ENCODE measurements at places on chromosomes 7 and 10. TPM values are rescaled to one million over a fixed set of nuclear protein-coding genes. Genes with fewer than 3 reads are reported as not detected.

DNA sequence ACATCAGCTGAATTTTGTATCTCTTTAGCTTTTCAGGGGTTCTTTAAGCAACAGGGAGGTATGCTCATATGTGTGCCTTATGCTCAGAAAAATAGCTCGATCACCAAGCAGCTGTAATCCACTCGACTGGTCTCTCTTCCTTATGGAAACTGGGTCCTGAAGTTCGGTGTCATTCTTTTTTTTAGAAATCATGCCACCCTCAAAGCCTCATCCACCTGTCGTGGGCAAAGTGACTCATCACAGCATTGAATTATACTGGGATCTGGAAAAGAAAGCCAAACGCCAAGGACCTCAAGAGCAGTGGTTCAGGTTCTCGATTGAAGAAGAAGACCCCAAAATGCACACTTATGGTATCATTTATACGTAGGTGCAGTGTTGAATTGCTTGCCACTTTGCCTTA is 83.6 kb downstream of the FANK1 start:
- H3K4me3 ChIP-seq = no peak overlapping the region
- no peaks in the 10 kb centered on the region for H3K36me3 ChIP-seq
- H3K27me3 ChIP-seq = no peaks in the 10 kb centered on the region
- DNase-seq = no peak

DNA sequence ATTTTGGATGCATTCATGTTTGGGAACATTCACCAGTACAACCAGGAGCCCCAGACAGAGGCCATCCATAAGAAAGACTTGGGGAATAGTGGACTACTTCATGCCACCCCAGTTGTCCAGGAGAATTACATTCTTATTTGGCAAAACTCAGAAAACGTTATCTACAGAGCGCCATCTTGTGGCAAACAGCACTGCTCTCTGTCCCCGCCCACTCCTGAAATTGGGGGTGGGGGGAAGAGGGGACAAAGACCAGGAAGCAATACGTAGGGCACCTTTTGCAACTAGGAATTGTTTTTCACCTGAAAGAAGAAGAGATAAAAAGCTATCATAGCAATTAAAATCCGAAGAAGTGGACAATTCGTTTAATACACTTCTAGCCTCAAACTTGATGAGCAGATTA is 134.6 kb upstream of the MGMT start:
- no peak overlapping the region for H3K27ac ChIP-seq
- no peaks in the 10 kb centered on the region for H3K27me3 ChIP-seq
- DNase-seq = no peak
- no peak overlapping the region for H3K4me3 ChIP-seq

GRCh38 chr10:63281967-63282366 is 148.8 kb downstream of the NRBF2 start:
- no peak for DNase-seq
- peaks cover 7% of the 10 kb centered on the region for H3K4me1 ChIP-seq
- H3K27me3 ChIP-seq = no peaks in the 10 kb centered on the region
- no peak overlapping the region for H3K4me3 ChIP-seq

GRCh38 chr7:122143376-122143750 is 686 bp downstream of the AASS start:
- H3K36me3 ChIP-seq = no peaks in the 10 kb centered on the region
- peak overlapping the region; percentile 97 for H3K27ac ChIP-seq
- peaks cover 3% of the 10 kb centered on the region for H3K4me1 ChIP-seq
- peak; percentile 78 for DNase-seq
- H3K4me3 ChIP-seq = peak overlapping the region; percentile 47
- H3K27me3 ChIP-seq = no peaks in the 10 kb centered on the region

DNA sequence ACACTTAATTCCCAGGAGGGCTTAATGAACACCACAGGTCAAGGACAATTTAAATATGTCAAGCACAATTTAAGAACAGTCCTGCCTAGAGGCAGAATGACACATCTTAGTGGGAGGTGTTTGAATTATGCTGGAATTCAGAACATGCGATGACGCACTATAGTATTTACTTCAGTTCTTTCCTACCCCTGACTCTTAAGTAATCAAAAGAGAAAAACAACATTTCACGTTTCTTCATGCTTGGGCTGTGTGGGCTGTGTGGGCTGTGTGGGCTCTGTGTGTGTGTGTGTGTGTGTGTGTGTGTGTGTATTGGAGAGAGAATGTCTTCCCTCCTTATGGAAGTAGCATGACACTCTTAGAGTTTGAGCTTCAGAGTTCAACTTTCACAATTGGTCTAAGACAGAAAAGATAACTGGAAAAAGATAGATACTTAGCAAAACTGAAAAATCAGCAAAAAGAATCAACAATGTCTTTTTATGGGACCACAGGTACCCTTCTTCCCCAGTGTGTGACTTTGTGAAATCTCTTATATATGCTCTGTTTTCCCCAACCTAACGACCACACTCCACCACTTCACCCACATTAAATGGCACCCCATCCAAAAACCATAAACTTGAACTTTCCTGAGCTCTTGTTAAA is 33.7 kb upstream of the CABCOCO1 start:
- H3K4me3 ChIP-seq = no peak overlapping the region
- no peak for DNase-seq
- no peaks in the 10 kb centered on the region for H3K36me3 ChIP-seq
- H3K27ac ChIP-seq = no peak overlapping the region
- no peaks in the 10 kb centered on the region for H3K27me3 ChIP-seq

The CALHM3 gene
- total RNA-seq = not detected

All from aorta (tissue), 5 donors.